Brain (organoid and tissue), 16 donors: ENCODE measurements at places on chromosomes 7 and 10. TPM values are rescaled to one million over a fixed set of nuclear protein-coding genes. Genes with fewer than 3 reads are reported as not detected.

Gene LRRC18
- not detected for polyA plus RNA-seq

DNA sequence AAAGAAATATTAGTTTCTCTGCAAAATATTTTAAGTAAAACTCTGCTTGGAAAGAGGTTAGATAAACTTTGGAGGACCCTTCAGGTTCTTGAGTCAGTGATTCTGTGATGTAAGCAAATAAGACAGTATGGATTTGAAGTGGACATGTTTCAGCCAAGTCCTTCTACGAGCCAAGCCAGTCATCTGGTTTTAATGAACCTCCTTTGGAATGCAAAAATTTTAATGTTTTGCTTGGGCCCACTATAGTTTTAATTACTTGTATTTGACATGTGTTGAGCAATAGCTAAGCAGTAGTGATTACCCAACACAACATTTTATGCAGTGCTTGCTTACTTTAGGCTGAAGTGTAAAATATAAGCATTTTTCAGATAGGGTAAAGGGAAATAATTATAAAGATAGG, 296.3 kb upstream of the SEMA3D start:
- DNase-seq, result no peak

DNA sequence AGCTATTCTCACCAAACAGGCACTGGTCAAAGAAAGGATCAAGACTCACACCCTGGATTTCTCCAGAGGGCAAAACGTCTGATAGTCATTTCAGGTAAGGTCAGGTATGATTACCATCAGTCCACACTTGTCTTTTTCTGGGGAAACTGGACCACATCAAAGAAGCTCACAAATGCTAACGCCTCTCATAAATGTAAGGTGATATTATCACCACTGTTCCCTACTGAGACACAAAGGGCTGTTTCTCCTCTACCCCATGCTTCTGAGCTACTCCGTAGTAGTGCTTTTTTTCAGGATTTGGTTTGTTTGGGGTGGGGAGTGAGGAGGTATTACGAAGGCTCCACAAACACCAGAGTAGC, 51.6 kb downstream of the CREB3L2 start:
- no peak for DNase-seq

GRCh38 chr10:44913350-44914081, 2.4 kb downstream of the TMEM72 start:
- no peak for DNase-seq

GRCh38 chr7:92898798-92899197, 62.4 kb upstream of the CDK6 start:
- no peak for DNase-seq

GRCh38 chr7:17946591-17946990, 6.3 kb upstream of the SNX13 start:
- DNase-seq, result no peak

Gene SLC35G1
- polyA plus RNA-seq, result 1.6 TPM

Gene FXYD4
- 3.4 TPM for polyA plus RNA-seq

DNA sequence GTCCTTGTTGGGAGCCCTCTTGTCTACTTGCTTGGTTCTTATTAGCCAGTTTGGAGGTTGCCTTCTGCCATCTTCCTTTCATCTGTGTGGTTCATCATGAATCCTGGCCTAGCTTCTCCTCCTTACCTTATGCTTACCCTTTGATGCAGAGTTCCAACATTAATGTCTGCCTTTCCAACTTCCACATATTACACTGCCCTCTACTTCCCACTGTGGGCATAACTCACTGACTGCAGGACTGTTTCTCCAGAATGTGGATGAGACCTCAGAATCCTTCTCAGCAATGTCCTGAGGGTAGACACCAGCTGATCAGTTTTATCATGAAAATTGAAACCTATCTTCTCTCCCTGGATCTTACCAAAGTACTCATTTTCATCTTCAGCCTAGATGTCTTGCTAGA, 491.0 kb downstream of the LRMDA start:
- DNase-seq, result no peak

GRCh38 chr7:131145026-131145425, 182.7 kb upstream of the MKLN1 start:
- no peak for DNase-seq

- no peak for DNase-seq
Observed at GRCh38 chr10:92691591-92692079, 1.9 kb downstream of the HHEX start.

DNA sequence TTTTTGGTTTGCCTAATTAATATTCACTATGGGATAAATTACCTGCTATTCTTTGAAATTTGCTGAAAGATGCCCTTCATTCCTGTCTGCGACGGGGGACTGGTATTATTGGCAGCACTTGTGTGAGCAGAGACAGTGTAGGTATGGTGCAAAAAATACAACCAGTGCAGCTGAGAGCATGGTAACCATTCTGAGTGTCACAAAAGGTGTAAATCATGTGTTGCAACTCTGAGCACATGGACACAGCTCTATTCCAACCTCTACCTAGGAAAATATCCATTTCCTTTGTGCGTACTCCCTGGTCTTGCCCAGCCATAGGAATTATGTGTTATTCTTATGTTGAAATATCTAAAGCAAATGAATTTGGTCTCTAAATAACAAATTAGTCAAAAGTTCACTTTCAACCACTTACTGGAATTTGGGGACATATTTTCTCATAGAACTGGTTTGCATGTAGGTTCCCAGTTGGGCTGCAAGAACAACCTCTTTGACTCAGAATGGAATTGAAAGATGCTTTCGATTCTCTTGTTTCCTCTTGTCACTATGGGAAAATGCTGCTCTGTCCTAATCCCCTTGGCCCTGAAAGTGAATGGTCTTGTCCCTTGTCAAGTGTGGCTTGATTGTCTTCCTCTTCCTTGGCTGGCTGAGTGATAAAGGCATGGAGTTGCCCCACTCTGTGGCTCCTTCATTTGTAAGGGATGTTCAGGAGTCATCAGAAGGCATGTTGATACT, 57.0 kb downstream of the CELF2 start:
- no peak for DNase-seq

DNA sequence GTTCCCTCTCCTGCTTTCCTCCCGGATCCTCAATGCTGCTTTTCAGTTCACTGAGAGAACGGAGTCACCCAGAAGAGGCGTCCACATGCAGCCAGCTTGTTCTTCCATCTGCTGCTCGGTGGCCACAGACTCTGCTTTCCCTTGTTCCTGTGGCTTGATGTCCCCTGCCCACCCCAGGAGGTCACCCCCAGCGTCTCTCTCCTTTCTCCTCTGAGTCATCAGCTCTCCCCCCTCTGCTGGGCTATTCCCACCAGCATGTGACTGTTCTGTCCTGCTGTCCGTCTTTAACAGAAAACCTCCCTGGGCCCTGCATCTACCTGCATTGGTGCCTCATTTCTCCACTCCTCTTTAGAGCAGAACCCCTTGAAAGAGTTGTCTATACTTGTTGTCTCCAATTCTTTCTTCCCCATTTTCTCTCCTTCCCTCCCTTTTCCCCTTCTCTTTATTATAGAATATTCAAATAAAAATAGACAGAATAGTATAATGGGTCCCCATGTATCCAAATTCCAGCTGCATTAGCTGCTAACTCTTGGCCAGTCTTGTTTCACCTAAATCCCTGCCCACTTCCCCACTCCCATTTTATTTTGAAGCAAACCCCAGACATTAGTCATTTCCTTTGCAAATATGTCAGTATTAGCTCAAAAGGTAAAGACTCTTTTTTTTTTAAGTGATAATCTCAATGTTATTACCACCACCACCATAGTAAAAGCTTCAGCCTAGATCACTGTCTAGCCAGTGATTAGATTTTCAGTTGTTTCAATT, 4.1 kb downstream of the ZNF282 start:
- no peak for DNase-seq
